ENCODE measurements at places on chromosomes 2 and 18.

- DNase-seq = no peak
These were observed 538.4 kb downstream of the STK39 start for GRCh38 chr2:167708998-167709397.

DNA sequence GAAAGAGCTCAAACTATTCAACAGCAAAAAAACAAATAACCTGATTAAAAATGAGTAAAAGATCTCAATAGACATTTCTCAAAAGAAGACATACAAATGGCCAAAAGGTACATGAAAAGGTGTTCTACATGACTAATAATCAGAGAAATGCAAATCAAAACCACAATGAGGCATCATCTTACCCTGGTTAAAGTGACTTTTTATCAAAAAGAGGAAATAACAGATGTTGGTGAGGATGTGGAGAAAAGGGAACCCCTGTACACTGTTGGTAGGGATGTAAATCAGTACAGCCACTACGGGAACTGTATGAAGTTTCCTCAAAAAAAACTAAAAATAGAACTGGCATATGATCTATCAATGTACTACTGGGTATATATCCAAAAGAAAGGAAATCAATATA lies 39.8 kb upstream of the TMEM163 start:
- DNase-seq = peak; percentile 62

DNA sequence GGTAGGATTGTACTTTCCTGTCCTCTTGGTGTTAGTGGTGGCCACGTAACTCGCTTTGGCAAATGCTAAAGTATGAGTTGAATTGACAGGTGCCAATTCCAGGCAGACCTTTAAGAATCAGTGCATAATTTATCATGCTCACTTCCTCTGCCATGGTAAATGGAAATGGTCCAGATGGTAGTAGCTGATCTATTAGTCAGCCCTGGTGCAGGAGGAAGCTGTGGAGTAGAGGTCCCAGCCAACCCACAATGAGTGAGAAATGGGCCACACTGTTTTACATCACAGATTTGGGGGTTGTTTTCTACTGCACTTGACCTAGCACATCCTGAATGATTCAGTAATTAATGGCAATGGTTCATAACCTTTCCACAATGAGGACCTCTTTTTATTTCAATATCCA lies 104.4 kb downstream of the RGPD3 start:
- DNase-seq = no peak

- no peak for DNase-seq
These were observed 373.6 kb upstream of the TRIB2 start for GRCh38 chr2:12343141-12343540.

DNA sequence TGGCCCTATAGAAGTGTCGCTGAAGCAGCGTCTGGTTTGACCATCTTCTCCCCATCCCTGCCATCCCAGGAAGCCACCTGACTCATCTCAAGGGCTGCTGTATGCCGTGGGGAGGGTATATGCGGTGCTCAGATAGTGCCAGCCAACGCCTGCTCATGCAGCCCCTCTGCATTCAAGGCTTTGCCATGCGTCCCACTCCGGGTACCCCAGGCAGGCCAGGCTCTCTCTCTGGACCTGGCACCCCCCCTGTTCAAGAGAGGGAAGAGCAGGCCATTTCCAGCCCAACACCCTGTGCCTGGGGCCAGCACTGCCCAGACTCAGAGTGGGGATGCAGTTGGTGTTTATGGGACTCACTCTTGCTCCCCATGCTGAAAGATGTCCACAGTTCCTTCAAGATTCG lies 130.0 kb downstream of the GLI2 start:
- no peak for DNase-seq

DNA sequence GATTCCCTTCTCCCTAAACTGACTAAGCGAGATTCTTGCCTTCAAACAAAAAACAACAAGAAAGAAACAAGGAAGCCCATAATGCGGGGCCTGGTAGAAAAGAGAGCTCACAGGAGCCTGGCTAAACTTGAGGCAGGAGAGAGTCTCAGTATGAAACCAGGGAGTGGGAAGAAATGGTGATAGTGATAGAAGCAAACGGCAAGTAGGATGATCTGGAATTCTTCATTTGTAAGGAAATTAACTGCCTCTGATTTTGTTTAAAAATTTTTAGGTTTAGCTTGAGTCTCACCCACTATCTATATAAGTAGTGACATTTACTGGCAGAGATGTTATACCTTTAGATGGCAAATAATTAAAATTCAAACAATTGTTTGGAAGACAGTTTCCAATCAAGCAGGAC lies 1356.5 kb upstream of the LRRTM1 start:
- DNase-seq = no peak

- DNase-seq = peak; percentile 85
These were observed 166.7 kb upstream of the ZNF521 start for GRCh38 chr18:25518716-25519053.

All from common myeloid progenitor, CD34-positive (primary cell).